ENCODE measurements at places on chromosomes 2 and 18.

- DNase-seq, result no peak
Observed at GRCh38 chr2:233513953-233514655, 52.5 kb downstream of the USP40 start.

GRCh38 chr2:7419814-7420311 lies 502.7 kb downstream of the RNF144A start:
- no peak for DNase-seq

DNA sequence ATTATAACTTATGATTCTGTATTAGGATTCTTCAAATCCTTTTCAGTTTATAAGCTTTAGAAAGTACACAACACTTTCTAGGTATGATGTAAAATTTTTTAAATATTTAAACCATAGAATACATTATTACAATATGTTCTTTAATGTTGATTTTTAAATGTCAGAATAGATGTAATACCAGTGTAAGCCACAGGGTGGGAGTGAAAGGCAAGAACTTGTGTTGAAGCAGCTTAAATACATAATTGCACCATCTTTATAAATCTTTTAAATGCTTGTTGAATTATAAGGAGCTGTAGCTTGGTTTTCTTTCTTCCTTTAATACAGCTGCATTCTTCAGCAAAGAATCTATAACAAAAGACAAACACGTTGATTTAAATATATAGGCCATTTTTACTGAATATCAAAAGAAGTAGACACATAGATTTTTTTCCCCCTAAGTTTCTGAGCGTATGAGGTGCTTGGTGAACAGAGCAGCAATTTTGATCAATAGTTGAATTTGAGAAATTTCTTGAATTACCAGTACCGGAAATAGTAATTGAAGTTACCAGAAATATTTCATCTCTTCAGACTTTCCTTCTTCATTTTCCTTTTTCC lies 63.0 kb downstream of the TANK start:
- DNase-seq, result no peak

DNA sequence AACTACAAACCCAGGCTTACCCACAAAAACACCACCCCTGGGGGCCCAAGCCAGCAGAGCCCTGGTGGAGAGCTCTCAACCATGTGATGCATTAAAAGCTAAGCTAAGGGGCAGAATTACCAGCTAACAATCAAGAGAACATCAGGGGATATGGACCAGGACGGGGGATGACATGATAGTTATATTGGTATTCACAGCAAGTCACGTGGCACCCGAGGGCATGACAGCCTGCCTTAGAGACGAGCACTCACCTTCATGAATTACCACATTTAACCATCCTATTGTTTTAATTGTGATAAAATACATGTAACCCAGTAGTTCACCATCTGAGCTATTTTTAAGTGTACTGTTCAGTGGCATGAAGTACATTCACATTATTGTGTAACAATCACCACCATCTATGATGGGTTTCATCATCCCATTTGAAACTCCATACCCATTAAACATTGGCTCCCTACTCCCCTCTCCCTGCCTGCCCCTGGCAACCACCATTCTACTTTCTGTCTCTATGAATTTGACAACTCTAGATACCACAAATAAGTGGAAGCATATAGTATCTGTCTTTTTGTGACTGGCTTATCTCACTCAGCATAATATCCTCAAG lies 245.6 kb downstream of the ANAPC1 start:
- DNase-seq, result no peak

- no peak for DNase-seq
Observed at GRCh38 chr2:215573496-215573895, 137.6 kb upstream of the FN1 start.

- no peak for DNase-seq
Observed at GRCh38 chr2:38113981-38114708, 38.2 kb upstream of the CYP1B1 start.

- no peak for DNase-seq
Observed at GRCh38 chr2:102301867-102302362, 9.4 kb upstream of the IL1RL1 start.

- no peak for DNase-seq
Observed at GRCh38 chr2:10592652-10593051, 97.1 kb downstream of the NOL10 start.

DNA sequence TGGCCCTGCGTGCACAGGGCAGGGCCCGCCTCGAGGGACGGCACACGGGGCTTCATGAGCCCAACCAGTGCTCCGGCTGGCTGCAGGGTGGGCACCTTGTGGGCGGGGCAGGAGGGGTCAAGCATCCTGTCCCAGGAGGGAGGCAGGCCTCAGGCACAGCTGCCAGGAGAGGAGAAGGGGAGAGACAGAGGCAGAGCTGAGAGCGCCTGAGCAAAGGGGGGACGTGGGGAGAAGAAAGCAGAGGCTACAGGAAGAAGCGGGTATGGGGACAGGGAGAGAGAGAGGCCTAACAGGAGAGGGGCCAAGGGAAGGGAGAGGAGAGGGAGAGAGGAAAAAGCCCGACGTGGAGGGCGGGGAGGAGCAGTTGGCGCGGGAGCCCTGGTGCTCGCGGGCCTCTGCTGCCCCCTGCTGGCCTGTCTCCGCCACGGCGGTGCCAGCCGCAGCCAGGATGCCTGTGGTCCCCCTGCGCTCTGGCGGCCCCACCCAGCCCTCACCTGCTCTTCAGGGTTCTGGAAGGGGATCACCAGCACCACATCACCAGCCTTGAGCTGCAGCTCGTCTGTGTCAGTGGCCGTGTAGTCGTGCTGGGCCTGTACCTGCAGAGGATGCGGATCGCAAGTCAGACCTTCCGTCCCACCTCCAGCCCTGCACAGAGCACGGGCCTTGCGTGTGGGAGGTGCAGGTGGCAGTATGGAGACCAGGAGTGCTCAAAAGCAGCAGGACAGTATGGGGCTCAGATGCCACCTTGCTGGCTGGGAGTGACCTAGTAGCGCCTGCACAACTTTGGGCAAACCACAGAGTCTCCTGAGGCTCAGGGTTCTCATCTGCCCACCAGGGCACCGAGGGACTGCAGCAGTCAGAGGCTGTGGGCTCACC lies 56.8 kb downstream of the BIN1 start:
- DNase-seq, result peak; percentile 86

GRCh38 chr18:508835-509234 lies 8.3 kb upstream of the COLEC12 start:
- no peak for DNase-seq

DNA sequence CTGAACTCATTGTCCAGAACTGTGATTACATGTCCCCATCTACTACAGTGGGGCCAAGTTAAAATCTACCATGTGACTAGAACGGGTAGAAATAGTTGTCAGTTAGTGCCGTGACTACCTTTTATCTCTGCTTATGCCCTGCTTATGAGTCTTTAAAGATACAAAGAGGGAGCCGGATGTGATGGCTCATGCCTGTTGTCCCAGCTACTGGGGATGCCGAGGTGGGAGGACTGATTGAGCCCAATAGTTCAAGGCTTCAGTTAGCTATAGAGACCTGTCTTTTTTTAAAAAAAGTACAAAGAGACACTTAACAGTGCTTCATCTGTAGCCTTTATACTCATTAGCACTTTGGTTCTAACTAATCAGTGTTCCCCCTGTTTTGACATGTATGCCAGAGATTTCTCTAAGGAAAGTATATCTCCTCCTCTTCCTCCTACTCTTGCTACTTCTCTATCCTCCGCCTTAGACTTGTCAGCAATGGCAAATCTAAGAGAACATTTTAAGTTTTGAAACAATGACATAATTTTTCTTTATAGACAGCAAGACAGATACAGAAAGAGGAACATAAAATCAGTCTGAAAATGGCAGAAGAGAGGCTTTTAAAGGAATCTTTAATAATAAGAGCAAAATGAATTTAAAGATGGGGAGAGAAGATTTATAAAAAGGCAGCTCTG lies 45.0 kb downstream of the NBEAL1 start:
- DNase-seq, result no peak

GRCh38 chr2:65992198-65992554 lies 442.7 kb upstream of the MEIS1 start:
- DNase-seq, result no peak

GRCh38 chr2:42826231-42826630 lies 33.8 kb upstream of the HAAO start:
- no peak for DNase-seq

DNA sequence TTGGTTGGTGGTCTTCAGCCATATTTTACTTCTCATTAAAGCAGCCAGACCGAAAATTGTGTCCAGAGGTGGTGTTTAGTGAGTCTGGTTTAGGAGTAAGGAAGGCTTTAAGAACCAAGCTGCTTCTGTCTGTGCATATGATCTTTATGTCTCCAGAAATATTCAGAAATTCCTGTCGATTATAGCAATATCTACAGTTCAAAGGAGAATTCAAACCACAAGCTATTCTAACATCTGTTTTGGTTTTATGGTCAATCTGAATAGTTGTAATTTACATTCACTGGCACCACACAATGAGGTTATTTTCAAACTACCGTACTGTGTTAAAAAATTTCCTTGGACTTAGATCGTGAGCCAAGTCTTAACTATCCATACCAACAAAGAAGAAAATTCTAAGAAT lies 11.3 kb downstream of the UPP2 start:
- DNase-seq, result no peak

DNA sequence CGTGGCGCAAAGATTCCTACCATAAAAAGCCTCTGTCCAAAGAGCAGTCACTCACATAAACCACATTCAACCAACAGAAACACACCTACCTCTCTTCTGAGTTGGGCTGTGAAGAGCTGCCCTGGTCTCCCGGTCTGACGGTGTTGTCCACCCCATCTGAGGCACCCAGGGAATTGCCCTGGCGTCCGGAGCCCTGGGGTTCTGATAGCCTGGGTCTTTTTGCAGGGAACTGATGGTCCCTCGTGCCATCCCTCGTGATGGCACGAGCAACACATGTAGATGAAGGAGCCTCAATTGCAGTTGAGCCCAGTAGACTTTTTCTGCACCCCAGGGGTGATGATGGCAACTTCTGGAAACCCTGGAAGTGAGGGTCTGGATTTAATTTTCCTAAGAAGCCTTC lies 13.8 kb downstream of the HJURP start:
- no peak for DNase-seq

GRCh38 chr2:235500761-235501672 lies 7.2 kb downstream of the AGAP1 start:
- no peak for DNase-seq

- DNase-seq, result no peak
Observed at GRCh38 chr2:166167449-166167848, 39.6 kb upstream of the SCN1A start.

DNA sequence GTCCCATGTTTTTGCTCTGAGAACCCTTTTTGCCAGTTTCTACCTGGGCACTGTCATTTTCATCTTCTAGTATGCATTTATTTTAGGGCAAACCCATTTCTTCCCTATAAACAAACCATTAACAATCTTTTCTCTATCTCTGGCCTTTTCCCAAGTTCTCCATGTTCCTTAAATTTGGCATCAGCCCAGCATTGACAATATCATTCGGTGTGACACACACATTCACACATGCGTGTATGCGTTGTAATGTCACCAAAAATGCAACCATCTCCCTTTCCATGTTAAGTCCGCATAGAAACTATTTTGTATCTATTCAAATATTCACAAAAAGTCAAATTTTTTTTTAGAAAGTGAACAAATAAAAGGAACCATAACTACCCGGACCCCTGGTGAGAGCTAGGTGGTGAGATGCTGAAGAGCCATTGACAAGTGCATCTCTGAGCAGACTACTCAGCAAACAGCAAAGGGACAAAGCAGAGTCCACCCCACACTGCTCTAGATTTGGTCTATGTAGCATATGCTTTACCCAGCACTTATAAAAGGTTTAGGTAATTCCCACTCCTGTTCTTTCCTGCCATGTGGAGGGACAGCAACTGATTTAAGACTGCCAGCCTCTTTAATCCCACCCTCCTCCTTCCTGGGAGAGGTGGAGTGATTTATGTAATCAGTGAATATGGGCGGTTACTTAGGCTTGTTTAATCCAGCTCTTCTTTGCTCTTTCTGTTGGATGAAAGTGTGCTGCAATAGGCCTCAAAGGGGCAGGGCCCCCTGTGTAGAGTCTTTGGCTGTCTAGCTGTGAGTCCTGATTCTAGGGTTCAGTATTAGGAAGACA lies 124.1 kb downstream of the METTL8 start:
- DNase-seq, result no peak

DNA sequence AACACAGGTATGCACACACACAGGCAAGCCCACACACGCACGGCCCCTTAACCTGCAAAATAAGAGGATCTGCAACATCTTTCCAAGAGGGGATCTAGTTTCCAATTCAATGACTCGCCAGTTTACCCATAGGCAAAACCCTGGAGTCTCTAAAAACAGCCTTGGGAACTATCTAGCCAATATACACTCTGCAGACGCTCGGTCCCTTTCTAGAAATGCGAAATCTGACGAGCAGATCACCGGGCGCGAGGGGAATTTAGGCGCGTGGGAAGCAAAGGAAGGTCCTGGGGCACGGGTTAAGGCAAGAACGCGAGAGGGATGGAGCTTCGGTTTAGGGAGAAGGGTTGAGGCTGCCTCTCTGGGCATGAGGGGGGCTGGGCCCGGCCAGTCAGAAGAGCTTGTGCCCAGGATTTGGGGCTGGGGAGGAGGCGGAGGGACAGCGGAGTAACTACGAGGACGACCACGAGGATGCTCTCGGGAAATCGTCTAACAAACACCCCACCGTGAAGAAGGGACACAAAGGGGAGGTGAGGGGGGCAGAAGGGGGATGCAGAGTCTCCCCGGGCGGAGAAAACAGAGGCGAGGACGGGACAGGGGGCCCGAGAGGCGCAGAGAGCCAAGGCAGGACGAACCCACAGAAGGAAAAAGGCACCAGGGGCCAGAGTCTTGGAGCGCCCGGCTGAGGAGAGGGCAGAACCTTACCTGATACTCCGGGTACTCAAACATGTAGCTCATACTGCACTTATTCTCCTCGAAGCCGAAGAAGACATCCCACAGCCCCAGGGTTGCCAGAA lies 542 bp downstream of the PGAP1 start:
- peak; percentile 64 for DNase-seq

- DNase-seq, result no peak
Observed at GRCh38 chr2:150495993-150496627, 8.6 kb upstream of the RND3 start.

DNA sequence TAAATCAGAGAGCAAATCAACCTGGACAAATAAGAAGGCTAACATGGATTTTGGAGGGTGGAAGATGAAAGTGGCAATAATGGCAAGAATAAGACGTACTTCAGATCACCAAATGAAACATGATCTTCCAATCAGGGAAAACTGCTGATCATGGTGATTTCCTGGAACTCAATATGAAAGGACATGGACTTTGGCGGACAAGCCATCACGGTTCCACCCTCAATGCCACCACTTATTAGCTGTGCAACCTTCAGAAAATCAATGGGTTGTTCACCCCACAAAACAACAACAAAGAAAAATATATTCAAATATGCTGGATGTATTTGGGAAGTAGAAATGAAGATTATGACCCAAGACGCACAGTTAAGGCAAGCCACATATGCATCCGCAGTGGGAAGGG lies 81.7 kb downstream of the PPP1R1C start:
- DNase-seq, result no peak

- DNase-seq, result no peak
Observed at GRCh38 chr18:74818516-74819175, 221.0 kb downstream of the ZNF407 start.

All from ecto neural progenitor cell (in vitro differentiated cells).